ENCODE measurements at places on chromosomes 12 and 14.

- no peak for DNase-seq
Measured at GRCh38 chr12:115433014-115433634, 749.1 kb upstream of the TBX3 start.

DNA sequence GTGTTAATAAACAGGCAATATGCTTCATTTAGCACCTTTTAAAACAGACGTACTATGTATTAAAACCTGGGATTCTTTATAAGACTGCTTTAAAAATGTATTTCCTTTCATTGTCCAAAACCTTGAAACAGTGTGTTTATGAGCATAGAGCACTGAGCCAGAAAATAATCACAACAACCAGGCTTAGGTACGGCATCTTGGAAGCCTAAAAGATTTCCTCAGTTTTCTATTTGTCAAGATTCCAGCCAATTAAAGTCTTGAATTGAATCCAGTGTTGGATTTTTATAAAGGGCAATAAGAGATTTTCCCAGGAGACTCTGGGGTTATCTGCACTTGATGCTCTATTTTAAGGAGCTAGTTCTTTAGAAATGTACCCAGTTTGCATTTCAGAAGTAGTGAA is 80.3 kb downstream of the GRIP1 start:
- no peak for DNase-seq

DNA sequence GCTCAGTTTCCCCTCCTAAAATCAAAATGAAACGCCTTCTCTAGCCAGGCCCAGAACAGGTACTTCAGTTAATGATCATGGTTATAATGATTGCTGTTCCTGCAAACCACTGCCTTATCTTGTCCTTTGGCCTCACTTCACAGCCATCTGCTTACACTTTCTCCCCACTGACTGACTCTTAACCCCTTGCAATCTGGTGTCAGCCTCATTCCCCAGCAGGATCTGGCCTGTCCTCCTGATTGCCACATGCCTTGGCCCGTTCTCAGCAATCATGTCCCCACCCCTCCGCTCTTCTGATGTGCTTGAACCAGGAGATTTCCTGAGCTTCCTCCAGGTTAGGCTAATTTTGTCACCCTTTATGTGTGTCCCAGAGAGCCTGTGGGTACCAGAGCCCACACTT is 64.5 kb downstream of the KCNA1 start:
- DNase-seq, result no peak

DNA sequence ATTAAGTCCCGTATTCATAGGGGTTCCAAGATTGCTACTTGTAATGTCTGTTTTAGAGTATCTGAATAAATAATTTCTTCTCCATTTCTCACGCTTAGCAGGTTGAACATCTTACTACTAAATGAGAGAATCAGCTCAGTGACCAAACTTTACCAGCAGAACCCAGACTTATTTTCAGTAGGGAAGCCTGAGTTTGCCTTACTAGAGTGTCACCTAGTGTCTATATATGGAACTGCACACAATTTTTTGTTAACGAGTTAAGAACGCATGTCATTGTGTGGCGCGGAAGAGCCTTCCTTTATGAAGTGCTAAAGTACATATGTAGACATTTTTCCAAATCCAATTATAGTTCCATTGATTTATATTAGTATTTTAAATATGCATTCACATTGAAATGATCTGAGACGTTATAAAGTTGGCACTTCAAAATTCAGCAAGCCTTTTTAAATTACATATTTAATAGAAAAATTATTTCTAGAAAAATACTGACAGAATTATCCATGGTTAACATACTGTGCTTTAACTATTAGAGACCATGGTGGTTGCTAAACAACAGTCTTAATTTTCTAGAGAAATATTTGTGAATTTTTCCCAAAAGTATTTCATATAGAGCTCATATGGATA is 88.3 kb downstream of the RPS29 start:
- no peak for DNase-seq

- DNase-seq, result no peak
Measured at GRCh38 chr14:100602621-100603230, 15.5 kb upstream of the BEGAIN start.

- no peak for DNase-seq
Measured at GRCh38 chr12:11563785-11564739, 85.4 kb upstream of the ETV6 start.

- no peak for DNase-seq
Measured at GRCh38 chr12:102811110-102811737, 105.8 kb downstream of the PAH start.
